Foreskin melanocyte (primary cell): ENCODE measurements at places on chromosomes 11 and 22.

- DNase-seq = no peak
Observed at GRCh38 chr11:21278840-21279239, 609.5 kb downstream of the NELL1 start.

- no peak for DNase-seq
Observed at GRCh38 chr22:43539572-43540528, 128.0 kb downstream of the MPPED1 start.

DNA sequence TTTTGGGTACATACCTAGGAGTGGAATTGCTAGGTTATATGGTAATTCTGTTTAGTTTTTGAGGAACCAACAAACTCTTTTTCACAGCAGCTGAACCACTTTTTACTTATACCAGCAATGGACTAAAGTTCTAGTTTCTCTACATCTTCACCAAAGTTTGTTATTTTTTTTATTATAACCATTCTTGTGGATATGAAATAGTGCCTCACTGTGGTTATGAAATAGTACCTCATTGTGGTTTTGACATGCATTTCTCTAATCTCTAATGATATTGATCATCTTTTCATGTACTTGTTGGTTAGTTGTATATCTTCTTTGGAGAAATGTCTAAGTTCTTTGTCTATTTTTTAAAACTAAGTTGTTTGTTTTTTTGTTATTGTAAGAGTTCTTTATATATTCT, 27.2 kb downstream of the STIM1 start:
- no peak for DNase-seq

- no peak for DNase-seq
Observed at GRCh38 chr22:19569976-19570375, 45.8 kb upstream of the CLDN5 start.

GRCh38 chr11:102240502-102240901, 76.8 kb upstream of the BIRC3 start:
- no peak for DNase-seq

DNA sequence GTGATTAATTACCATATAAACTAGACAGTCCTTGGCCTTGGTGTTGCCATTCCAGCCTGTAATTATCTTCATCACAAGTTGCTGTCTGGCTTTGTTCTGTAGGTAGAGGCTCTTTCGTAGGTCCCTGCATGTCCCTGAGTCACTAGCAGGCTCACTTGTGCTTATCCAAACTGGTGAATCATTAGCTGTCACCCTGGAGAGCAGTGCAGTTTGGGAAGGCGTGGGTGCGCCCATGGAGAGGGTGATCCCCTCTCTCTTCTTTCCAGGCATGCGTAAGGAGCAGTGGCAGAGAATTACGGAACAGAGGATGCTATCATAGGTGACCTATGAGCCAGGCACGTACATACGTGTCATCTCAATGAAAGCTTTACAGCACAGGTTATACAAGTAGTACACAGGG, 11.0 kb upstream of the EHF start:
- no peak for DNase-seq

- no peak for DNase-seq
Observed at GRCh38 chr11:58061813-58062212, 31.1 kb downstream of the OR6Q1 start.

DNA sequence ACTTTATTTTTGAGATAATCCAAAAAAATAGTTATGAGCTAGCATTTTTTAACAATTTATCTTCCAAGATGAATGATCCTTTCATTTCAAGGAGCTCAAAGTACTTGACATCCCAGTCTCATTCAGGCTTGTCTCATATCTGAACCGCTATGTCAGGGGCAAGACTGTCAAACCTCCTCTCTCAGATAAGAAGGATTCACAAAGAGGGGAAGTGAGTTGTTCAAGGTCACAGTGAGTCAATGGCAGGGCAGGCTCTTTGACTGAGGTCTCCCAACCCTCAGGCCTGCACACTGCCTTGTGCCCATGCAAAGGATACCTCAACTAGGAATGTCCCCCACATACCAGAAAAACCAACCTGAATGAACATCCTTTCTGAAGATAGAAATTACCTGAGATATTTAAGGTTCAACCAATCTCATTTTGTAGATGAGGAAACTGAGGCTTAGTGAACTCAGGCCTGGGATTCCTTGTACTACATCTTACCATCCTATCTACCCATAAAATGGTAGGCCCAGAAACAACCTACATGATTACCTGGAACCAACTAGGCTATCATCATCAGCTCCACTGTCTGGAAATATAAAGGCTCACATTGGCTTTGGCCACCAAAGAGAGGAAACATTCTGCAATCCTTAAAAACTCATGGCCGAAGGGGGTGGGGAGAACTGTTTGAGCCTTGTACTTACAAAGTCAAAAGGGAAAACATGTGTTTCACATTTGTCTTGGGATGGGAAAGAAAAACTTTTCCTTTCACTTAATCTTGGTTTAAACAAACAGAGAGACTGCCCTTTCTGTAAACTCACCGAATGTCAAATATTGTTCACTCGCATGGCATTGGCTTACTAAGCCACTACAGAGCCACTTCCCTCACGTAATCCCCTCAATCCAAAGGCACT, 51.1 kb downstream of the LIF start:
- no peak for DNase-seq

DNA sequence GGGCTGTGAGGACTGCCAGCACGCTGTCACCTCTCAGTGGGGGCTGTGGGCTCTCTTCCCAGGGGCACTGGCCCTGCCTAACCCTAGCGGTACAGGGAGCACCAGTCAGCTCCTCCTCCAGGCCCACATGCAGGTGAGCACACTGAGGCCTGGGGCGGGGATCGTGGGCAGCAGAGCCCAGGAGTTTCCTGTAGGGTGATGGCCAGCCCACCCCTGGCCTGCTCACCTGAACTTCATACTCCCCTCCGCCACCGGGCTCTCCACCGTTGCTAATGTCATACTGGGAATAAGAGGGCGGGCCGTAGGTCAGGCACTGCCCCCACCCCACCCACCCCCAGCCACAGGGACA, 10.0 kb upstream of the TREH start:
- no peak for DNase-seq

DNA sequence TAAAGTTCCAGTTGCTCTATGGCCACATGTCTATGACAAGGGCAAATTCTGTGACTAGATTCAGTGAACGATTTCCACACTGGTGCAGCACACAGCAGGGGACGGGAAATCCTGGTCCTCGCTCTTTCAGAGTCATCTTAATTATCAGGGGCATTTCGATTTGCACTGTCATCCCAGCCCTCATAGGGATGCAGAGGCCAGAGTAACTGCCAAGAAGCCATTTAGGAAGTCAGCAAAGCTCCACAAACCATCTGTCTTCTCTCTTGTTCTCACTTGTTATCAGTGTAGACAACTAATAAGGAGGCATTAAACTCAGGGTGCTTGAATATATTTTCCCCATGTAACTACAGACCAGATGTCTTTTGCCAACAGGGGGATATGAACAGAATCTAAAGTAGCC, 151.7 kb downstream of the STK33 start:
- DNase-seq = no peak

- no peak for DNase-seq
Observed at GRCh38 chr11:77783025-77783424, 37.5 kb downstream of the RSF1 start.

DNA sequence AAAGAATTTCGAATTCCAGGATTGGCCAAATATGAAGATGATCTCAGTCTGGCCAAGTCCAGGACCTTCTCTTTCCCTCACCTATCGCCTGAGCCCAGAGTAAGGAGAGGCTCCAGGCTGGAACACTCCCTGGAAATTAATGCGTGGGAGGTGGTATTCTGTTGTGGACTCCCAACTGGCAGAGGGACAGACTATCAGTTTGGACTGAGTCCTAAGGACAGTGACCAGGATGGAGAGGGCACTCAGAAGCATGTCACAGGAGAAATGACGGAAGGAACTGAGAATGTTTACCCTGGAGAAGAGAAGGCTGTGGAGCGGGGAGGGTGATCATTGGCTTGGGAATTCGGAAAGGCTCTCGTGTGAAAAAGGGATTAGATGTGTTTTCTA, 84.4 kb downstream of the RPL27A start:
- DNase-seq = no peak

- no peak for DNase-seq
Observed at GRCh38 chr11:133619973-133620372, 87.7 kb upstream of the OPCML start.
